ENCODE measurements at places on chromosomes 5 and 9.

GRCh38 chr9:35306283-35306682 lies 144.5 kb downstream of the UNC13B start:
- no peak for DNase-seq

- DNase-seq = no peak
Observed at GRCh38 chr5:159101685-159102084, 2.0 kb upstream of the EBF1 start.

DNA sequence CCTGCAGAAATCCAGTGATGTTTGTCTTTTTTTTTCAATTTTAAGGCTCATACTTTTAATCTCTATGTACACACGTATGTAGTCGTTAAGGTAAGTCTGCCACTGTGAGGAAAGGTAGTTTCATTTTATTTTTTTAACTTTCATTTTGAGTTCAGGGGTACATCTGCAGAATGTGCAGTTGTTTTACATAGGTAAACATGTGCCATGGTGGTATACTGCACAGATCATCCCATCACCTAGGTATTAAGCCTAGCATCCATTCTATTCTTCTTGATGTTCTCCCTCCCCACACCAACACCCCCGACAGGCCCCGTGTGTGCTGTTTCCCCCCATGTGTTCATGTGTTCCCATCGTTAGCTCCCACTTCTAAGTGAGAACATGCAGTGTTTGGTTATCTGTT lies 19.7 kb downstream of the MUSK start:
- DNase-seq = no peak

GRCh38 chr5:120682851-120683250 lies 218.8 kb downstream of the PRR16 start:
- no peak for DNase-seq

- no peak for DNase-seq
Observed at GRCh38 chr5:135008556-135008955, 25.5 kb downstream of the PITX1 start.

DNA sequence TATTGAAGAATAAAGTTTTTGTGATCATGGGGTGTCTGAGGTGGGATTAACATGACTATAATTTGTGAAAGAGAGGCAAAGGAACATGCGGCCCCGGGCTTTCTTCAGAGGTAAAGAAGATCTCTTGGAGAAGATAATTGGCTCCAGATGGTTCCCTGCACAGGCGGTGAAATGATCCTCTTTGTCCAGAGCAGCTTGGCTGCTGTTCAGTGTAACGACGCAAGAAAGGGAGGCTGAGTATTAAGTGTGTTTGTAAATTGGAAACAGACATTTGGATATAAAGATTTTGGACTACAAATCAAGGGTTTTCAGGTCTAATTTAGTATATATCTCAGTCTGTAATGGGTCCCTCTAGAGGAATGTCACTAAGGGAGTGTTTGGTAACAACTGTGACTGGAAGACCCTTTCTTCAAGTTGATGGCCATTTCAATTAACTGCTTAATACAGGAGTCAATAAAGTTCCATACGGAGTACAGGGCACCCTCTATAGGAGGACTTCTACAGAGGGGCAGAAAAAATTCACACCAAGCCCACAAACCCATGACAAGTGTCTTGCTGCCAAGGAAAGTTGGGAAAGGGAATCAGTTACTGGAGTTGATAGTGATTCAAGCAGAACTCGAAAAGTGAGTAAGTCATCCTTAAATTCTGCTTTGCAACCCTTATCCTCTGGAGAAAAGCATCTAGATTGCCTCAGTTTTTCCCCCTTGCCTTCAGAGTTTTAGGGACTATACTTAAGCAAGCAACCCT lies 4.1 kb downstream of the EQTN start:
- no peak for DNase-seq

DNA sequence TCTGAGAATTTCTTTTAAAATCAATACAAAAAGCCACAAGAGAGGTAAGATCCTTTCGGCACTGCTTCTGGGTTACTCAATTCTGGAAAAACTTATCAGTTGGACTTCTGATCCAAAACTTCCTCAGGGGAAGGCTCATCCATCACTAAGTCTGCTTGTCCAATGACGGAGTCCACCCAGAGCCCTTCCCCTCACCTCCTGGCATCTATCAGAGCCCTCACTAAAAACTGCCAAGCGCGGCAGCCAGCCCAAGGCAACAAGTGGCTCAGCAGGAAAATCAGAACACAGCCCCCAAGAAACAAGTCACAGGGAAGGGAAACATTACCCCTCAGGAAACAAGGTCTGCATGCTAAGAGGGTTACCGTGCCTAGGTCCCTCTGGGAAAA lies 869 bp upstream of the ESM1 start:
- no peak for DNase-seq

DNA sequence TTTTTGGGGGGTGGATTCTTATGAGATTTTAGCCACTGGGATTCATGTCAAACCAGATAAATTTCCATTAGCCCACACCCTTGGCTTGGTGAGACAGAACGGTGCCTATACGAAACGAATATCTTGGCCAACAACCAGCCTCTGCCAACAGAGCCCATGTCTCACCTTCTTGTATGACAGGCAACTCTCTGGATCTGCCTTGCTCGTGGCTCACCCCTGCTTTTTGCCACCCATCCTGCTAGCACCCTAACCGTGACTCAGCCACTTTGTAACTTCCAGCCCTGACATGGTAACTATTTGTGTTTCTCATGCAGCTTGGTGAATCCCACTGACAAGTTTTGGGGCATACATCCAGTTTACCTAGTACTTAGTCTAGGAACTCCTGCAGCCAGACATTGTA lies 457.0 kb downstream of the SPATA31D1 start:
- no peak for DNase-seq
